ENCODE measurements at places on chromosomes 12 and 14.

- DNase-seq: no peak
These were observed 36.4 kb downstream of the EPS8 start for GRCh38 chr12:15752785-15753184.

DNA sequence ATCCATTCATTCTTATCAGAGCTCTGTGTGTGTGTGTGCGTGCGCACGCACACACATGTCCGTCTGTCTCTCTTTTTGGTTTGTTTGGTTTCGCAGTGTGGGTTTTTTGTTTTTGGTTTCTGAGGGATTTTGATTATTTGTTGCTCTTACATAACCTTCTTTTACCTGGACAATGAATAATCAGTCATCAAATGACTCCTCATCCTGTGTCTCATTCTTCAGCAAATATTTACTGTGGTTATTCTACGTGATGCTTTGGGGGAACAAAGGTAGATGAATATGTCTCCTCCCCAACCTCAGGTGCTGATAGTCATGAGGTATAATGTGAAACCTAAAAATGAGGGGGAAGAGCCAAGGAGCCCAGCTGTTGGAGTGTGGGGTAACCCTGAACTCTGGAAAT is 92.4 kb downstream of the SAMD4A start:
- no peak for DNase-seq

GRCh38 chr12:96985515-96986362 is 78.7 kb downstream of the NEDD1 start:
- DNase-seq: no peak

GRCh38 chr12:62396750-62397149 is 69.9 kb upstream of the MON2 start:
- no peak for DNase-seq

DNA sequence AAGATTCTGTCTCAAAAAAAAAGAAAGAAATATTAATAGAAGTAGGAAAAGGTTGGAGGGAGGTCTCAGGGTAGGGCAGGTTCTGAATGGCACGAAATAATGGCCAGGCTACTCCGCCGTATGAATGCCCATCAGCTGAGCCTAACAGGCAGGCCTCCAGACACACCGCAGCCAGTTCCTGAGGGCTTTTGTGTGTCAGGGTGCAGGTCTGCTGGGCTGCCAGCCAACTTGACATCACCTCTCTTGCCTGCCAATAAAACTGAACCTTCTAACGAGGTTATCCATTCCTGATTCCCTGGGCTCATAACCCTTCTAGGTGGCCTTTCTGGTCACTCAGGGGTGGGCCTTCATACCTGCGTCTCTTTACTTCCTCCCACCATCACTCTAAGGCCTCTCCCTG is 3.0 kb downstream of the IFI27 start:
- DNase-seq: no peak

GRCh38 chr12:96225994-96226399 is 31.8 kb downstream of the ELK3 start:
- no peak for DNase-seq

- DNase-seq: no peak
These were observed 30.1 kb downstream of the NRDE2 start for GRCh38 chr14:90301668-90302090.

DNA sequence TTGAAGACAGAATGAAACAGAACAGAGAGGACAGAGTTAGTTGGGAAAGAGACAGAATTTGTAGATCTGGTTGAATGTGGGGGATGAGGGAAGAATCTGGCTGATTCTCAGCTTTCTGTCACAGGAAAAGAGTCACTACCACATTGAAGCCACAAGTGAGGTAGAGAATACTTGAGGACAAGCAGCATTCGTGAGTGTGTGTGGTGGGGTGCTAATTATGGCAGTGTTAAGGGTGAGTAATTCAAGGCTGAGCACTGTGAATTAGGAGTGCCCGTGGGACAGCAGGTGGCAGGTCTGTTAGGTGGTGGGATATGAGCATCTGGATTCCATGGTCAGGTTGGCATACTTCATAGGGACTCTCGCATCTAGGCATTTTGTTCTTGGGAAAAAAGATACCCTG is 347.4 kb upstream of the PRICKLE1 start:
- no peak for DNase-seq

GRCh38 chr14:92993302-92993701 is 70.4 kb downstream of the CHGA start:
- DNase-seq: no peak

DNA sequence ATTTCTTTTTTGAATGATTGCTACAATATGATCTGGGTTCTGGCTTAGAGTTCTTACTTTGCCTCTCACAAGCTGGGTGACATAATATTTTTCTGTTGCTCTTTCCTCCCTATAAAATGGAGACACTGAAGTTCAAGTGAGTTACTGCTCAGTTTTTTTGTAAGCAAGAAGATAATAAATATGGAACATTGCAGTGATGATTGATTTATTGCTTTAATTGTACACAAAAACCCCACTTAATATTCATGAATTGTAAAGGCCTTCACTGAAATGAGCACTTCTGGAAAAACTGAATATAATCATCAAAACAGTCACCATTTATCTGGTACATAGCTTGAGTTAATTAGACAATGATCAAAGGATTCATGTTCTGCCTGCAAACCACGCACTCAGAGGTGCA is 71.8 kb upstream of the NAP1L1 start:
- DNase-seq: no peak

All from GM12864 (cell line).